ENCODE measurements at places on chromosomes 5 and 9.

GRCh38 chr9:14347406-14348122 is 33.6 kb upstream of the NFIB start:
- no peak for DNase-seq

GRCh38 chr5:136194576-136194975 is 1.6 kb upstream of the SMIM32 start:
- no peak for DNase-seq

GRCh38 chr9:137359850-137360249 is 57.8 kb upstream of the NRARP start:
- DNase-seq, result no peak

- no peak for DNase-seq
These were observed 47.3 kb downstream of the PFDN1 start for GRCh38 chr5:140255460-140256157.

GRCh38 chr5:13859270-13860065 is 85.0 kb downstream of the DNAH5 start:
- DNase-seq, result no peak

DNA sequence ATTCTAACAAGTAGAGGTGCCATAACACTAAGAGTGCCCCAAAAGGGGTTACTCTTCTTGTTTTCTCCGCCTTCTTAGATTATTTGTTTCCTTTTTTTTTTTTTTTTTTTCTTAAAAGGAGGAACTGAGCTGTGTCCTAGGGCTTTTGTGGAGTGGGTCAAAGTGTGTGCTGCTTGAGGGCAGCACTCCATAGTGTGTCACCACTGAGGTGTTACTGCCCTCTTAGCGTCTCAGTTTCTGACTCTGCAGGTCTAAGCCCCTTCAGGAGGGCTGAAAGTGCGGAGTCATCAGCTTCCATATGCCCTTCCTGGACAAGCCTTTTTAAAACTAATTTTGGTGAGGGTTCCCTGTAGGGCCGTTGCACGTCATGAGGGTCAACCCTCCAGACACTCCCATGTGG is 12.6 kb upstream of the NANS start:
- DNase-seq, result no peak

DNA sequence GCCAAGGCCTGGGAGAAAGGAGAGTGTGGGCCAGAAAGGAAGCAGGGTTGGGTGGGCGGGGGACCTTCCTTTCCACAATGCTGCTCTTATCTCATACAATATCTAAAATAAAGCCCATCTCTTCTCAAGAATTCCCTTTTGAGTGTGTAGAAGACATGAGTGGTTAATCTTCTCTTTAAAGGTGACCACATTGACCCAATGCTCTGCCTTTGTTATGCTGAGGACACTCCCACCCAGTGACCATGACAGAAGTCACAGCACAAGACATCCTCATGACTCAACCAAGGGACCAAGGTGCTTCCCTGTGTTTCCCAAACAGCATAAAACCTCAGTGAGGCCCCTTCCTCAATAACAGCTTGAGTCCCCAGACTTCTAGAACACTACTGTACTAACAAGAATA is 193.0 kb upstream of the ADAMTS16 start:
- DNase-seq, result no peak

DNA sequence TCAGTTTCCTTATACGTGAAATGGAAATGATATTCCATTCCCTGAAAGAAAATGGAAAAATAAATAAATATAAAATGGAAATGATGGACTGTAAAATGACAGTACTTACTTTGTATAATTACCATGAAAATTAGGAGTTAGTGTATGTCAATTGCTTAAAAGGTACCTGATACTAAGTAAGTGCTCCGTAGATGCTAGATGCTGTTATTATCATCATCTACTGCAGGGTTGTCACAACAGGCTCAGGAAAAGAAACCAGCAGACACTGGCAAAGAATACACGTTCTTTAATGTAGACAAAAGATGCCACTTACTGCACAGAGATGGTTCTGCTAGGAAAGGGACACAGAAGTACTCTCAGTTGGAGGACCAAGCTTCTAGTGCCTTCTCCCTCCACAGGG is 64.0 kb upstream of the KCNN2 start:
- no peak for DNase-seq

- DNase-seq, result no peak
These were observed 22.4 kb downstream of the RNF130 start for GRCh38 chr5:180049185-180049548.

DNA sequence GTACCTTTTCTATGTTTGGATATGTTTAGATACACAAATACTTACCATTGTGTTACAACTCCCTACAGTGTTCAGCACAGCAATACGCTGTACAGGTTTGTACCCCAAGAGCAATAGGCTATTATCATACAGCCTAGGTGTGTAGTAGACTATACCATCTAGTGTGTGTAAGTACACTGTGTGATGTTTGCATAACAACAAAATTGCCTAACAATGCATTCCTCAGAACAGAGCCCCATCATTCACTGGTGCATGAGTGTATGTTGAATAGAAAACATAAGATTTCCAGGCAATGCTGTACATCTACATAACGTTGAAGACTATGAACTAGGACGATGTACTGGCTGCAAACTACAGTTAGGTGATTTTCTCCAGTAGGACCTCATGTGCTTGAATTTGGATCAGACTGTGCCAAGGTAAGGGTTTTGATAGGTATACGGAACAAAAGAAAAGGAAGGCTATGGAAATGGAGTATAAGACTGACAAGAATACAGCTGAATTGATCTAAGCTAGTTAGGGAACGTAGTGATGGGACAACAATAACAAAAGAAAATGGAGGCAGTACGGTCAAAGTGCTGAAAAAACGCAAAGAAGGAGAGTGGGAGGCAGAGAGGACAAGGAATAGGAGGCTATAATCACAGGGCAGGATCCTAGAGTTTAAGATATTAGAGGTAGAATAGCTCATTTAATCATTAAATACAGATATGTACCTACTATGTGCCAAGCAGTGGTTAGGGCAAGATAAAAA is 46.9 kb downstream of the FNIP1 start:
- DNase-seq, result no peak

DNA sequence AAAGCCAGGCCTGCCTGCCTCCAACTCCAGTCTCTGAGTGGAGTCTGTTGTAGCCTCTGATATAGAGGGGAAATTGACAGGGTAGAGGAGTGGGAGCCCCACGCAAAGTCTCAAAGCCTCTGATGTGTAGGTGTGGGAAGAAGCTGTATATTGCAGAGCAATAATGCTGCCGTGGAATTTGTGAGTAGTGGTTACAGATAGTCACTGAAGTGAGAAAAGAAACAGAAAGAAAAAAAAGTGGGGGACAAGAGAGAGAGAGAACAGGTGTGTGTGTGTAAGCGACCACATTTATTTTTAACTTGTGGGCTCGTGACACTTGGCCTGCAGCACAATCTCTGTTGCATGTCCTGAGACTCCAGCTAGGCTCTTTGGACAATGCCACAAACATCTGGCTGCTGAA is 227.8 kb downstream of the NSG2 start:
- DNase-seq, result no peak

Data from NCI-H526 treated with DMSO at 0.1 percent for 48 hours (cell line).